PC-9 (cell line): ENCODE measurements at places on chromosomes 2 and 18. TPM values are rescaled to one million over a fixed set of nuclear protein-coding genes. Genes with fewer than 3 reads are reported as not detected.

- DNase-seq = peak; percentile 8
Measured at GRCh38 chr2:23330214-23330613, 54.8 kb upstream of the KLHL29 start.

DNA sequence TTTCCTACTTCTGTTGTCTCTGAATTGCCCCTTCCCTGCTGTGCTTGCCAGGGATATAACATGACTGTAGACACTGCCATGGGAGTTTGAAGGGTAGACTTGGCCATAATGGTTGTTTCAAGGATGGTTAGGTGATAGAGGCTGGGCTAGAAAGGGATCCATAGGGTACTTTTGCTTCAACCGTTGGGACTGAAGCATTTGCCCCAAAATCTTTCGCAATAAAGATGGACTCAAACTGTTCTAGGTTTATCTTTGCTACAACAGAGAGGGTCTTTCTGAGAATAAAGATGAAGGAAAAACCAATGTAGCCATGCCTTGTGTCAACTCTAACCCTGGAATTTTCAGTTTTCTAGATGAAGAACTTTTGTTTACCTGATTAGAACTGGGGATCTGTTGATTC lies 27.2 kb downstream of the MSGN1 start:
- DNase-seq = no peak

- DNase-seq = no peak
Measured at GRCh38 chr2:102895376-102895775, 133.5 kb downstream of the TMEM182 start.

TMEM17 gene
- total RNA-seq = 7.6 and 11.0 TPM in 2 replicates

DHRS9 gene
- total RNA-seq = not detected in 2 replicates

SP9 gene
- not detected in 2 replicates for total RNA-seq

UGT1A3 gene
- total RNA-seq = 60.3 and 67.1 TPM in 2 replicates

C2orf78 gene
- not detected in 2 replicates for total RNA-seq

NLRC4 gene
- total RNA-seq = not detected in 2 replicates

DAW1 gene
- total RNA-seq = 1.8 and 2.8 TPM in 2 replicates
